ENCODE measurements at places on chromosomes 4 and X.
A peak's percentile ranks its signal among the peaks of the same experiment; 100 is the strongest.

GRCh38 chrX:1242891-1243402 is 25.7 kb upstream of the CSF2RA start:
- DNase-seq, result no peak

DNA sequence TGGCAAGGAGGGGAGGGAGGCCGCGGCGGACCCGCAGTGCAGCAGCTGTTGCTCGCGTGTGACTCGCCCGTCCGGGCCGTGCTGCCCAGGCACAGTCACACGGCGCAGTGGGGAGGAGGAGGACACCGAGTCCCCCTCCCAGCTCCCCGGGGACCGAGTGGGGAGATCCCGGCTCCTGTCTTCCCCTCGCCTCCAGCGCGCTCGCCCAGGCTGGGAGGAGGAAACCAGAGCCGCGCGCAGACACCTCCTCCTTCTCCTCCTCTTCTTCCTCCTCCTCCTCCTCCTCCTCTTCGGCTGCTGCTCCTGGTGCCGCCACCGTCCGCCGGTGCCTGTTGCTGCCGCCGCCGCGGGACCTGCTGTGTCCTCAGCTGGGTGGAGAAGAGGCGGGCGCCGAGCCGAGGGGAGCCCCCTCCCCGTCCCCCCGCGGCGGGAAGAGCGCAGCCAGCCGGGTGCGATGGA is at the start of gene TBC1D1:
Gene TBC1D1, plus strand, starts transcription at position 284 of the 459 bp plus-strand sequence. CDS start 11,012 bp downstream, outside the sequence.
- peak; percentile 14 for DNase-seq

DNA sequence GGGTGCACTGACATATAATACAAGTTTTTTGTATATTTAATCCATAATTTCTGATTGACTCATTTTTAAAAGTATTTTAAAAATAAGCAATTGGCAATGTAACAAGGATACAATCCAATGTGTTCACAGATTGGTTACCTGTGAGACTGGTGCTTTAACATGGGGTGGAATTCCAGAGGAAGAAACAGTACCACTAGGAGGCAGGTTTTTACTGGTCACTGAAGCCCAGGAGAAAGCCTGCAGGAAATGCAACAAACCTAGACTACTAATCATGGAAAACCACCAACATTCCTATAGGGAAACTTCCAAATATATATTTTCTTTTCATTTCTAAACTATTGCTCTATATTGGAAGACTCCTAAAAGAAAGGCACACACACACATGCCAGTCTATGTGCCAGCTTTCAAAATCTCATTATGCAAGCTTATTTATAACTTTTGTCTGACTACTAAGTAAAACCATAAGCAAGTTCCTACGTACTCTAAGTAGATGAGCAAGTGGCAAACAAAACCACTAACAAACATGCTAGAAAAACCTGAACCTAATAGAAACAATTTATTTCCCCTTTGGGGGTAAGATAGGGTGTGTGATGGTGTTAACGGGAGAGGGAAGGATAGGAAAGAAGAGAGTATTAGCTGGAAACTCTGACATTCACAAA is 19.2 kb downstream of the G3BP2 start:
- DNase-seq, result no peak

DNA sequence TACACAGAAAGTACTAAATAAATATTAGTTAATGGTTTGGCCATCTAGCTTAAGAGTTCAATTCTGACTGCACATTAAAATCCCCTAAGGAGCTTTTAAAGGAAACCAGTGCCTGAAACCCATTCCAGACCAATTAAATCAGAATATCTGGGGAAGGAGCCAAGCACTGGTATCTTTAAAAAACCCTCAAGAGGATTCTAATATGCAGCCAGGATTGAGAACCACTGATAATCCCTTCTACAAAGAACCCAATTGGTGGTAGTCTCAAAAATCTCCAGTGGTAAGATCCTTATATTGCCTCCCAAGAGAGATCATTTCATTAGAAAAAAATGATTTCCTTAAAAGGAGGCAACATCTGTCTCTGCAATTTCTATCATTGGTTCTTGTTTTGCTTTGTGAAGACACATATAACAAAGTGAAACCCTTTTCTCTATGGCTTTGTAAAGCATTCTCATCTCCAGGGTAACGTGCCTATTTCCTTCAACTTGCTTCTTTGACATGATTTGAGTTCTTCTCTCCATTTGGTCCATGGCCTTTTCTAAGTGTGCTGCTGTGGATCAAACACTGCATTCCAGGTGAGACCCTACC is 3.5 kb downstream of the GPR34 start:
- DNase-seq, result no peak

GRCh38 chr4:3516836-3517730 is 15.1 kb downstream of the LRPAP1 start:
- DNase-seq, result no peak

DNA sequence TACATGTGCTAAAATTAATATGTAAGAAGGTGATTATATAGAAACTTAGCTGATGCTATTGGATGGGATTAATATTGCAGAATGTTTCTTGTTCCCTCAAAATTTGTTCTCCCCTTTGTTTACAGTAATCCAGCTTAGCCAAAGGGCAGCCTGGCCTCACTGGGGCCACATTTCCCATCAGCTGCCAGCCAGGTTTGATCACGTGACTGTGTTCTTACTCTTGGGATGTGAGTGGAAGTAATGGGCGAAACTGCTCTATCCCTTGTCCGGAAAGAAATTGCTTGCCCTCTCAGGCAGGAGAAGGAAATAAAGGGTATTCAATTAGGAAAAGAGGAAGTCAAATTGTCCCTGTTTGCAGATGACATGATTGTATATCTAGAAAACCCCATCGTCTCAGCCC is 44.1 kb upstream of the FAT1 start:
- no peak for DNase-seq

DNA sequence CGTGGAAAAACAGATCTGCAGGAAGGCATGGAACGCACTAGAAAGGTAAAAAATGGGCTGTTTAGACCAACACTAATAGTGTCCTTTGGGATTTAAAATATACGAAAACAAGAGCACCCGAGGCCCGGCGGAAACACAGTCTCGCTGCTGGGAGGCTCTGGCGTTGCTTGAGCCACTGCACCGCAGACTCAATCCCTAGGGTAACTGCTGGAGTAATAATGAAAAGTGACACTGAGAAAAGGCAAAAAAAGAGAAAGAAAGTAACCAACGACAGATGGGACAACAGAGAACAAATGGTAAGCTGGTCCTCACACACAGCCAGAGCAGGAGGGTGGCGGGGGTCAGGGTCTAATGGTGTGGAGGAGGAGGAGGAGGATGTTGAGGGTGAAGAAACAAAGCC is 15.4 kb downstream of the IRAK1 start:
- DNase-seq, result no peak

GRCh38 chrX:140157611-140158010 is 192.3 kb upstream of the CXorf66 start:
- DNase-seq, result no peak

DNA sequence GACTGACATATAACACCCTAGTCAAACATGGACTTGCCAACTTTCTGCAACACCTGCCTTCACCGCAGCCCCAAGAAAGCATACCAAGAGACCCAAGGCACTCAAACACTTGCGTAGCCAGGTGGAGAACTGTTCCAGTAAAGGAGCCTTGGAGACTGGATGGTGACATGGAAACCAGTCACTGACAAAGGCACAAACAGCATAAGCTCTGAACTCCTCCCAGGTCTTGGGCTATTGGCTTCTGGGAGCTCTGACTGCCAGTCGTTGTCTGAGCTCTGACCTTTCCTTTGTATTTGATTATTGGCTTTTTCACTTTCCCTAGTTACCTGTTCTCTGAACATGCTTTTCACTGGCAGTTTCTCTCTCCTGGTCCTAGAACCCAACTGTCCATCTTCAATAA is 38.3 kb downstream of the ARAP2 start:
- no peak for DNase-seq

GRCh38 chr4:1365271-1366178 is 18.5 kb downstream of the UVSSA start:
- no peak for DNase-seq

DNA sequence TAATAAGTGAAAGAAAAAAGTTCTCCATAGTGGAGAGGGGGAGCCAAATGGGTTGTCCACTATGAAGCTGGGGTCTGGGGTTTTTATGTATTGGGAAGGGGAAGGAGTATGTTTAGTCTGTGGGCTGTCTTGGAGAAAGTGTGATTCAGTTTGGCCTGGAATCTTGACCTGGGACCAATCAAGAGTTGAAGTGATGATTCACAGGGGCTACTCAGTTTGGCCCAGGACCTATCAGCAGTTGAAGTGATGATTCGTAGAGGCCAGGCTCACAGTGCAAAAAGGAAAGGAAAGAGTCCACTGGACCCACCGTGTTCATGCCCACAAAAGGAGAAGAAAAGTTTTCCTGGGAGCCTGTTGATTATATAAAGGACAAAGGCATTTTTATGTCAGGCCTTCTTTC is 47.3 kb upstream of the RAB9B start:
- no peak for DNase-seq

GRCh38 chr4:81606801-81607501 is 135.2 kb upstream of the RASGEF1B start:
- DNase-seq, result no peak

GRCh38 chr4:23001478-23001877 is 308.7 kb downstream of the GBA3 start:
- DNase-seq, result no peak

- no peak for DNase-seq
Observed at GRCh38 chr4:7868892-7869471, 70.7 kb downstream of the AFAP1 start.

- no peak for DNase-seq
Observed at GRCh38 chrX:1224954-1225353, 12.5 kb upstream of the CRLF2 start.

- peak; percentile 2 for DNase-seq
Observed at GRCh38 chr4:3073158-3074077, 920 bp downstream of the HTT-AS start.

DNA sequence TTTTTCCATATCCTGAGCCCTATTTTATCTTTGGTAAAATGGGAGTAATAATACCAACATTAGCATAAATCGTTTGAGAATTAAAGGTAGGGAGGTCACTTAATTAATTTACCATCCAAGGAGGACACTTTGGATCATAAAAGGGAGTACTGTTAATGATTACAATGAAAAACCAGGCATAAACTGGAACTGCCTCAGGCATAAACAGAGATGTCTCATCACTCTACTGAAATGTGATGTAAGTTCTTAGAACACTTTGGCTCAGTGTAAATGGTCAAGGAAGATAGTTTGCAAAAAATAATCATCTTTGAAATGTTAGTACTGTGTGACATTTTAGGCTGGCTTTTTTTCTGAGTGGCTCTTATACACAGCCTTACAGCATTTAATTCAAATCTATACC is 268.7 kb downstream of the SLC39A8 start:
- DNase-seq, result no peak

DNA sequence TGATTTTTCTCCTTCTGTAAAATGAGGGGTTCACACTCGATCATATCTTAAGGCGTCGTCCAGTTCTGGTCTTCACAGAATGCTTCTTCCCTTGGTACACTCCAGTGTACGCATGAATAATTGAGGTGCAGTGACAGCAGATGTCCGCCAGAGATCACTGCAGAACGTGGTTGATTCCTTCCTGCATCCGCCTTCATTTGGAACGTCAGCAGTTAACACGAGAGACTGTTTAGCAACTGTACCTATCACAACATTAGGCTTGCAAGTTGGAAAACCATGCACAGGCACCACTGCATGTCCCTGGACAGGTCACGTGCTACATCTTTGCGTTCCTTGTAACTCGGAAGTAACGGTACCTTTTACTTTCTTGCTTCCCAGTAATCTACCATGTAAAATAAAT is 66.0 kb upstream of the GEMIN8 start:
- no peak for DNase-seq

GRCh38 chr4:142100941-142101340 is 464.6 kb downstream of the IL15 start:
- DNase-seq, result no peak

DNA sequence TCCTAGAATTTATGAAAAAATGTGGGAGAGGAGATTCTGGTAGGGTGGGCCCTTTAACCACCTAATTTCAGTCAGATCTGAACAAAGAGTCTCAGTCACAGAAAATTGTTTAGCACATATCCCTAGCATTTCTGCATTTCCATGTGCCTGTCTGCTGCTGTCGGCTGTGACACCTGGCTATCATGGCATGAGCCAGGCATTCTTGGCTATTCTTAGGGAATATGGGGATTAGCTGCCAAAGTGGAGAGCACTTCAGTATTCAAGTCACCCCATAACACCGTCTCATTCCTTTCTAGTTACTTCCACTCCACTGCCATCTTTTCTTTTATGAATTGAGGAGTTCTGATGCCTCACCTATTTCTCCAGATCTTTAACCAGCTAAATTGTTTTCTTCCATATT is 211.5 kb downstream of the FRAS1 start:
- DNase-seq, result no peak
